ENCODE measurements at places on chromosomes 11 and 22.

DNA sequence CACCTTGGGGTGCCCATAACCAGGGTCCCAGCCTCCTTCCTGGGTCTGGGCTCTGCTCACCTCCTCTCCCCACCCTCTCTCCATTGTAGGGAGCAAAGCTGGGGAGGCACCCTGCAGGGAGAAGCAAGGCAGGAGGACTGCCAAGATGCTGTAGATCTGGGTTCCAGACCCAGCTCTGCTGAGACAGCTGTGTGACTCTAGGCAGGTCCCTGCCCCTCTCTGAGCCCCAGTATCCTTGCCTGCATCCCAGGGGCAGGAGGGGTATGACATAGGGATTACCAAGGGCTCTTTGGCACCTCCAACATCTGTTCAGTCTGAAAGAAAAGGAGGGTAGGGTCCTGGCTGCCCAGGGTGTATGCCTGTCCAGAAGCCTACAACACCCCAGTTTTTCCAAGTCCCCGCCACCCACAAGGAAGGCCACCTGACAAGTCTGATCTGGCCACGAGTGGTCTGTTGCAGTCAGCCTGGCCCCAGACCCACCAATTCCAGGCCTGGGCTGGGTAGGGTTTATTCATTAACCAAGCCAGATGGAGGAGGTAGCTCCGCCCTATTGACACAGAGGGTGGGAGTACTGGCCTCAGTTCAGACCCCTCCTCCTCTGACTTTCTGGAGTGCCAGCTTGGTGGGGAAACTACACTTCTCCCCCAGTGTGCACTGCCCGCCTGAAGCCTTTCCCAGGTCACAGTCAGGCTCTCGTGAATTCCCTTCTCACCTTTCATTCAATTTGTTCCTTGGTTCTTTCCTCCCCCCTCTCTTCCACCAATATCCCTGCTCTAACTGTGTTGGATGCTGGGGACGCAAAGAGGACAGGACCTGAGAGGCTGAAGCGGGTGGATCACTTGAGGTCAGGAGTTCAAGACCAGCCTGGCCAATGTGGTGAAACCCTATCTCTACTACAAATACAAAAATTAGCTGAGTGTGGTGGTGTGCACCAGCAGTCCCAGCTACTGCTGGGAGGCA lies 15.0 kb downstream of the STARD10 start:
- DNase-seq, result no peak

GRCh38 chr11:72300268-72300667 lies 56.3 kb upstream of the PHOX2A start:
- DNase-seq, result no peak

DNA sequence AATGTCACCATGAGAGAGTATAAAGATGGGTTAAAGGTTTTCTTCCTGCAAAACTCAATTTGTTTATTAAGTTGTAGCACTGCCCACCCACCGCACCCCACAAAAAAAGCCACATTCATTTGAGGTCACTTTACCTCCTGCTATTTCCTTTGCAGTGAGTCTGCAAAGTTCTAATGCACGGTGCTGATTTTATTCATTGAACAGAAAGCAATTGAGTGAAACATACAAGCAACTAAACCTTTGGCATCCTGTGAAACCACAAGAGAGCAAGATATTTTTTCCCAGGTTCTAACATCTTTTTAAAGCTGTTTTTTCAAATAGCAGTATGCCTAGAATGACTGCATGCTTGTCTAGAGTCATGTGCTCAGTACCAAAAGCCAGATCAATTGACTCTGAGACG lies 39.0 kb downstream of the RRAS2 start:
- no peak for DNase-seq

DNA sequence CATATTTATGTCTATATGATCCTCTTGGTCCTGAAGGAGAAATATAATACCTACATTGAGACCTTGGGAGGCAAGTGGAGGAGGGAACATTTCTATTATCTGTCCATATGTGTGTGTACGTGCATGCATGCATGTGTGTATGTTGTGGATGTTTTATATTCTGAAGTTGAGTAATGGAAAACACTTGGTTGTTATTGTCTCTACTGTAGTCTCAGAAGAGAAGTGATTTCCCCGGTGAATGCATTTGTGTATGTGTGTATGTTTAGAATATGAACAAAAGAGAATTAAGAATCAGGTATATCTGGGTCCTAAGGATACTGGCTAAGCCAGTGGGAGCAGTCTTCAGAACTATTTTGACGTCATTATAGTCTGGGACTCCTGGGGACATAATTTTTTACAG lies at the start of gene OR52N1:
TSS of gene OR52N1 (minus strand) at position 101 of the 400 bp plus-strand sequence. CDS start 2,449 bp downstream, outside the sequence.
- no peak for DNase-seq

- no peak for DNase-seq
These were observed 48.5 kb downstream of the PACSIN2 start for GRCh38 chr22:42966497-42966896.

DNA sequence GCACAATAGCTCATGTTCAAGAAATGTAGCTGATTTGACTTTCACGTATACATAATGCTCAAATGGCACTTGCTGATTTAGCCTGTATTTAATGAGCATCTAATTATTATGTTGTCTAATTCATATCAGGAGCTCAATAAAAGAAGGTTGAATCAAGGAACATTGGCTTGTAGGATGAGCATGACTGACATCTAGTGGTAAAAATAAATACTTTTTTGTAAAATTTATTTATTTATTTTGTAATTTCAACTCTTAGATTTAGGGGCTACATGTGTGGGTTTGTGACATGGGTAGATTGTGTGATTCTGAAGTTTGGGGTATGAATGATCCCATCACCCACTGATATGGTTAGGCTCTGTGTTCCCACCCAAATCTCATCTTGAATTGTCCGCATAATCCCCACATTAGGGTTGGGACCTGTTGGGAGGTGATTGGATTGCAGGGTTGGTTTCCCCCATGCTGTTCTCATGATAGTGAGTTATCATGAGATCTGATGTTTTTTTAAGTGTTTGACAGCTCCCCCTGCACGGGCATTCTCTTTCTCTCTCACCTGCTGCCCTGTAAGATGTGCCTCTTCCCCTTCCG lies 1.7 kb upstream of the OR52E5 start:
- no peak for DNase-seq

DNA sequence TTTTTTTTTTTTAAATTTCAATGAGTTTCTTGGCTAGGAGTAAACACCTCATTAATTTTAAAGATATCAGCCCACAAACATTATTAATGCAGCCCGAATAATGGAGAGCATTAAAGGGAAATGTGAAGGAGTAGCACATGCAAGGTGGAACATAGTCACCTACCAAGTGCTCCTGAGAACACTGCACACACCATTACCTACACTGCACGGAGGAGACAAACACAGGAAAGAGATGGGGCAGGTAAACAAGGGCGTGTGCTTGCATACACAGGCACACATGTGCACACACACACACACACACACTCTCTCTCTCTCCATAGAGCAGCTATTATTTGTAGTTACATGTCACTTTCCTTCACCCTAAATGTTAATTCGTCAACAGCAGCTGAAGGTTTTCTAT lies 30.2 kb downstream of the HTR3B start:
- DNase-seq, result no peak

- no peak for DNase-seq
These were observed 663 bp upstream of the LARGE2 start for GRCh38 chr11:45921561-45922424.

DNA sequence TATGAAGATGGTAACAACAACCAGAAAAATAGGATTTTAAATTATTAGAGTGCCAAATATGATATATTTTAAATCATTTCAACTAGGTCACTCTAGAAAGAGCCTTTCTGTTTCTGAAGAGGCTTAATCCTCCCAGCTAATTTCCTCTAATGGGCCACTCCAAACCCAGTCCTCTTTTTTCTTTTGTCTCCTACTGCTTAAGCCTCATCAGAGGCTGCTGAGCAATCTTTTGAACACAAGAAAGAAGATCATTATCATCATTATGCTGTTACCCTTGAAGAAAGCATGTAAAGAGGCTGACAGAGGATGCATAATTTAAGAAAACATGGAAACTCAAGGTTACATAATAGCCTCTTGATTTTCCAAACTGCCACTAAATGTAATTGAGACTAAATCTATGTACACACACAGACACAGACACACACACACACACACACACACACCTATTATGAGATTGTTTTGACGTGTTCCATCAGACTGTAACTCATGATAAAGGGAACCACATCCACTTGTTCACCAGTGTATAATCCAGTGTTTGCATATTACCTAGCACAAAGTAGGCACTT lies 519.6 kb downstream of the METTL15 start:
- DNase-seq, result no peak

DNA sequence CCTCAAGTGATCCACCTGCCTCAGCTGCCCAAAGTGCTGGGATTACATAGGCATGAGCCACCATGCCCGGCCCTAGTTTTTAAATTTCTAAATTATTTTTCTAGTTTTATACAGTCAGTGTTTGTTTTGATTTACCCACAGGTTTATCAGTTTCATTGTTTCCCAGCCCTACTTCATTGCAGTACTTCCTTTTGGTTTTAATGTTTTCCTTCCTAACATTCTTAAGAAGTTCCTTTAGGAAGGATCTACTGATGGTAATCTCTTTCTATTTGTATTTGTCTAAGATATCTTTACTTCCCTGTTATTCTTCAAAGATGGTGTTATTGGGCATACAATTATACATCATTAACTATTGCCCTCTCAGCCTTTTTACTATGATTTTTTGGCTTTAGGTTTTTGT lies 4.9 kb upstream of the EXT2 start:
- DNase-seq, result no peak

DNA sequence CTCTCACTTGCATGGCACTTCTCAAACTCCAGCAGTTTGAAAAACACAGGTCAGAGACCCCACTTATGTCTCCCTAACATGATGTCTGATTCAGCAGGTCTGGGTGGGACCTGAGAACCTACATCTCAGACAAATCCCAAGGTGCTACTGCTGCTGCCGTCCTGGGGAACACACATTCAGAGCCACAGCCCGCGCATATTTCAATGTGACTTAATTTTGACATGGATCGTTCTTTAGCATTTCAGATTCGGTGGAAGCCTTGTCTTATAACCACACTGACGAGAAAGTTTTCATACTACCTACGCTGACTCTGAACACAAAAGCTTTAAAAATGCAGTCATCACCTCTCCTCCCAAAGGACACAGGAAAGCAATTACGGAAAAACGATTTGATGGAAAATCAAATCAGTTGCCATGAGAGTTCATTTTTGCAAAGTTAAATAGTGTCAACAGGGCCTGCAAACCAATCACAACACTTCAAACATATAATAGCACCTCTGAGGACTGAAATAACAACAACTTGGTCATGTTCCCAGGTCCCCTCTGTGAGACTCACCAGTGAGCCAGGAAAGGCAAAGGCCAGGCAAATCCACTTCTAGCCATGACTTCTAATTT lies 132.6 kb downstream of the SHANK2 start:
- no peak for DNase-seq

DNA sequence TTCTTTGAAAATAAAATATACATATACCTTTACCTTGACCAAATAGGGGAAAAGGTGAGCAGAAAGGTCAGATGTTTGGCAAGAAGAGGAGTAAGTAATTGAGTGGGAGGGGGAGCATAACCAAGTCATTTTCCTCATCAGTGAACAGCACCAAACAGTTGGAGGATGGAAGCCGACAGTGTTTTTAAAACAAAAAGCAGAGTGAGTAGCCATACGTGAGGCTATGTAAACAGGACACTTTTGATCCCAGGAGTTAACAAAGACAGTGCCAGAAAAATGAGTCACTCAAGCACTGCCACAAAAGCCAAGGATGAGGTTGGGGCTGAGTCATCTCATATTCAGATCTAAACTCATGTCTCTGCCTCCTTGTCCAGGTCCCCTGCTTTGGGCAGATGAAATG lies 734.7 kb downstream of the KCNA4 start:
- DNase-seq, result no peak

GRCh38 chr11:113874581-113875233 lies 665 bp downstream of the USP28 start:
- DNase-seq, result no peak

DNA sequence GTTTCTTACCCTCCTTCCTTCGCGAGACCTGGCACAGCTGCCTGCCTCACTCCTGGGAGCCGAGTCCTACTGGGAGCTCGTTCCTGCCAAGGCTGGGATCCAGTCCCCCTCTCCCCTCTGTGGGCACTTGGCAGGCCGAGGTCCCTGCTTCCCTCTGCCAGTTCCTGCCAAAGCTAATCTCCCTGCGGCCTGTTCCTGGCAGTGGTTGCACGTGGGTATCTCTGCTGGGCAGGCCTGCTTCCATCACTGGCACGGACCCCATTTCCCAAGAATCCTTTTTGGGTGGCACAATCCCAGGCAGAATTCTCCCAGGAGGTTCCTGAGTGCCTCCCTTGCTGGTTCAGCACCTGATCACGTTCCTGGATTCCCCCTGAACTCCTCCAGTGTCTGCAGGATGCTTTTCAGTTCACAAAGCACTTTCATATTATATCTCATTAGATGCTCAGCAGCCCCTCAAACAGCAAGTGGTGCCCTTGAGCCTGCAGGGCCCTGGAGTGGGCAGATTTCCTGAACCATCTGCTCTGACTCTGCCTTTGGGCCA lies 96.5 kb downstream of the RRM1 start:
- no peak for DNase-seq

GRCh38 chr11:75780888-75781287 lies 12.3 kb downstream of the DGAT2 start:
- DNase-seq, result no peak

GRCh38 chr11:876545-876944 lies 33.9 kb downstream of the TSPAN4 start:
- DNase-seq, result no peak

GRCh38 chr11:70192666-70193410 lies 10.3 kb upstream of the FADD start:
- no peak for DNase-seq

- DNase-seq, result no peak
These were observed 61.3 kb downstream of the PRMT3 start for GRCh38 chr11:20448834-20449233.
